ENCODE measurements at places on chromosomes 3 and 15.

DNA sequence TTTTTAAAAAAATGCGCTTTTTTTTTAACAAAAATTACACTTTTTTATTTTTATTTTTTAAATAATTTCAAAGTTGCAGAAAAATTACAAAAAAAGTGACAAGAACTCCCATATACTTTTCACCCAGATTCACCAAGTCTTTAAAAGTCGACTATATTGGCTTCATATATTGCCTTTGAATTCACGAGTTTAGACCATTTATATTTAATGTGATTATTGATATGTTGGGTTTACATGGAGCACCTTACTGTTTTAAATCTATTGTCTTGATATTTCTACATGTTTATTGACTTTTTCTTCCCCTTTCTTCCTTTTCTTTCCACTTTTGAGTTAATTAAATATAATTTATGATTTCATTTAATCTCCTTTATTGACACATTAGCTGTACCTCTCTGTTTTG, 127.2 kb downstream of the OPA1 start:
- no peak for DNase-seq

GRCh38 chr3:124714223-124714853, 15.9 kb upstream of the UMPS start:
- DNase-seq: no peak

DNA sequence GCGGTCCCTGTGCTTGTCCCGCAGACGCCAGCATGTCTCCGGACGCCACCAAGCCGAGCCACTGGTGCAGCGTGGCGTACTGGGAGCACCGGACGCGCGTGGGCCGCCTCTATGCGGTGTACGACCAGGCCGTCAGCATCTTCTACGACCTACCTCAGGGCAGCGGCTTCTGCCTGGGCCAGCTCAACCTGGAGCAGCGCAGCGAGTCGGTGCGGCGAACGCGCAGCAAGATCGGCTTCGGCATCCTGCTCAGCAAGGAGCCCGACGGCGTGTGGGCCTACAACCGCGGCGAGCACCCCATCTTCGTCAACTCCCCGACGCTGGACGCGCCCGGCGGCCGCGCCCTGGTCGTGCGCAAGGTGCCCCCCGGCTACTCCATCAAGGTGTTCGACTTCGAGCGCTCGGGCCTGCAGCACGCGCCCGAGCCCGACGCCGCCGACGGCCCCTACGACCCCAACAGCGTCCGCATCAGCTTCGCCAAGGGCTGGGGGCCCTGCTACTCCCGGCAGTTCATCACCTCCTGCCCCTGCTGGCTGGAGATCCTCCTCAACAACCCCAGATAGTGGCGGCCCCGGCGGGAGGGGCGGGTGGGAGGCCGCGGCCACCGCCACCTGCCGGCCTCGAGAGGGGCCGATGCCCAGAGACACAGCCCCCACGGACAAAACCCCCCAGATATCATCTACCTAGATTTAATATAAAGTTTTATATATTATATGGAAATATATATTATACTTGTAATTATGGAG, 79.1 kb downstream of the SMAD6 start:
- DNase-seq: no peak

GRCh38 chr15:70339571-70340493, 242.1 kb upstream of the TLE3 start:
- no peak for DNase-seq

DNA sequence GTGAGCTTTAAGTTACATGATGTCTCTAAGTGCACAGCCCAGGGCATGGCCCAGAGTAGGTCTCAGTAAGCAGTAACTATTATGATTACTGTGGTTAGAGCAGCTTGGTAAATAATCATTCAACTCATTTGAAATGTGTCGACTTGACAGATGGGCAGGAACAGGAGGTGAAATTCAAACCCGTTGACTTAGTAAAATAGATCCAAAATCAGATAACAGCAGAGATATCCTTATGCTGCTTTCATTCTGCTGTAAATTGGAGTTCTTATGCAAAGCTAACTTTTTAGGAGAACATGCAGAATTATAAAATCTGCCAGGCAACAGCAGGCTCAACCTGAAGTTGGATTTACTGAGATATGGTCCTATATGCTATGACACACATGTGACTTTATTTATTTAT, 118.7 kb upstream of the KLHL25 start:
- DNase-seq: no peak

DNA sequence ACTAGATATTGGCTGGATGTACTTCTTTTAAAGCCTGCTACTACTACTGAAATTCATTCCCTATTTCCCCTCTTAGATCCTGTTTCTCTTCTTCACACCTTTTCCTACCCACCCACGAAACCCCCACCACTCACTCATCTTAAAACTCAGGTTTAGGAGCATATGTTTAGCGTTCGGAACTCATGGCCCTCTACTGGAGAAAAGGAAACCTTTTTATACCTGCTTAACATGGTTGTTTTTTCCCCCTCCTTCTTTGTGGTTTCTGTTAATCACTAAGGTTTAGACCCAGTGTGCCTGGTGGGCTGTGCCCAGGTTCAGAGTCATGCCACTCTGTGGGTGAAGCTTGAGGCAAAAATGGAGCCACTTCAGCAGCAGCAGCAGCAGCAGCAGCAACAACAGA, 2.6 kb downstream of the ARID3B start:
- DNase-seq: no peak
